ENCODE measurements at places on chromosomes 1 and 21. TPM values are rescaled to one million over a fixed set of nuclear protein-coding genes. Genes with fewer than 3 reads are reported as not detected.

Gene PTGS2
- 12.9 TPM for total RNA-seq

Gene FLAD1
- 45.4 TPM for total RNA-seq

Gene RHD
- total RNA-seq: not detected

Gene LIPI
- total RNA-seq: not detected
